ENCODE measurements at places on chromosomes 4 and X.

DNA sequence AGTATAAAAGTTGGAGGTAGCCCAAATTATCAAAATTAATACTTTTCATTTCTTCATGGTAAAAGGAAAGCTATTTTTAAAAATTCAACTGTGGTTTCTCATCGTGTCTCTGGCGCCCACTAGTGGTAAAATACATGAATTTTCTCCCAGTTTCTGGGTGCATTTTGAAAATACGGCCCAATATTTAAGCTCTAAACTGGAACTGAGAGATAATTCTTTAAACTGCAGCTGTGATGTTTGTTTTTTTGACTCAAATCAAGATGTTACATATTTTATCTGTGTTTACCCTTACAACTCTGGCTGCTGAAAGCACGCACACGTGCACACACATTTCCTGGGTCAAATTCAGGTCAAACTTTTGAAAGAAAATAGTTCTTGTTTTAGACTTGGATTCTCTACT is 123.9 kb upstream of the ACSL4 start:
- no peaks in the 10 kb centered on the region for H3K36me3 ChIP-seq
- DNase-seq, result no peak
- no peaks in the 10 kb centered on the region for H3K27me3 ChIP-seq
- H3K4me1 ChIP-seq, result no peaks in the 10 kb centered on the region
- no peak overlapping the region for H3K27ac ChIP-seq

GRCh38 chr4:20570981-20571715 is 129.1 kb upstream of the PACRGL start:
- H3K27ac ChIP-seq, result no peak overlapping the region
- H3K4me3 ChIP-seq, result no peak overlapping the region

- no peak overlapping the region for H3K4me3 ChIP-seq
- H3K27me3 ChIP-seq, result no peaks in the 10 kb centered on the region
- no peaks in the 10 kb centered on the region for H3K4me1 ChIP-seq
- no peak overlapping the region for H3K27ac ChIP-seq
- no peak for DNase-seq
Observed at GRCh38 chr4:128649575-128650205, 159.8 kb upstream of the JADE1 start.

- no peaks in the 10 kb centered on the region for H3K36me3 ChIP-seq
- H3K27ac ChIP-seq, result no peak overlapping the region
Observed at GRCh38 chr4:88356771-88357170, 21.9 kb upstream of the HERC6 start.

GRCh38 chrX:30275498-30275897 is 28.6 kb downstream of the MAGEB1 start:
- H3K27me3 ChIP-seq, result peaks cover 2% of the 10 kb centered on the region
- H3K4me3 ChIP-seq, result no peak overlapping the region
- no peak overlapping the region for H3K27ac ChIP-seq
- H3K36me3 ChIP-seq, result no peaks in the 10 kb centered on the region

GRCh38 chrX:132267392-132267791 is 48.1 kb upstream of the RAP2C start:
- H3K27me3 ChIP-seq, result no peaks in the 10 kb centered on the region
- no peak for DNase-seq
- H3K27ac ChIP-seq, result no peak overlapping the region
- no peaks in the 10 kb centered on the region for H3K4me1 ChIP-seq

DNA sequence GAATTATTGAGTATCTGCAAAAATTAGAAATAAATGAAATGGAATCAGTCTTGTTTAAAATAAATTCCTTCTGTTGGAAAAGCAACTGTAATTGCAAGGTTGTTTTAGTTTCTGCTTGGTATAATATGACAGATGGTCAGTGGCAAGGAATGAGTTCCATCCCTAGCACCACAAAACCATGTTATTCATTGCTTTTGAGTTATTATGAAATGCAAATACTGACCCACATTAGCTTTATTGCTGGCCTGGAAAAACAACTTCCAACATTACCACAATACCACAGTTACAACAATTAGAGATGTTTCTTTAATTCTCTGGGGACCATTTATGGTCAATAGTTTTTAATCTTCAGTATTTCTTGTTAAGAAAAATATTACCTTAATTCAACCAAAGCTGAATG is 194.4 kb downstream of the TMA16 start:
- no peak overlapping the region for H3K27ac ChIP-seq
- no peaks in the 10 kb centered on the region for H3K36me3 ChIP-seq
- H3K4me3 ChIP-seq, result no peak overlapping the region
- no peak for DNase-seq

GRCh38 chr4:105453550-105454205 is 20.2 kb downstream of the PPA2 start:
- H3K4me3 ChIP-seq, result no peak overlapping the region
- no peaks in the 10 kb centered on the region for H3K27me3 ChIP-seq
- H3K4me1 ChIP-seq, result no peaks in the 10 kb centered on the region

- H3K27ac ChIP-seq, result 0 out of 2 replicates have a peak overlapping the region, but pooled peaks have one; percentile 1
- no peaks in the 10 kb centered on the region for H3K36me3 ChIP-seq
- peaks cover 20% of the 10 kb centered on the region for H3K4me1 ChIP-seq
- H3K27me3 ChIP-seq, result no peaks in the 10 kb centered on the region
- H3K4me3 ChIP-seq, result peak overlapping the region; percentile 84
Observed at GRCh38 chr4:26862381-26862915, 1.8 kb downstream of the STIM2 start.

- H3K4me1 ChIP-seq, result no peaks in the 10 kb centered on the region
- H3K27ac ChIP-seq, result no peak overlapping the region
- no peak for DNase-seq
- H3K36me3 ChIP-seq, result no peaks in the 10 kb centered on the region
- H3K4me3 ChIP-seq, result no peak overlapping the region
Observed at GRCh38 chrX:68234171-68234910, 199.0 kb downstream of the OPHN1 start.

- H3K27me3 ChIP-seq, result no peaks in the 10 kb centered on the region
- H3K4me1 ChIP-seq, result no peaks in the 10 kb centered on the region
- no peak overlapping the region for H3K4me3 ChIP-seq
- H3K27ac ChIP-seq, result no peak overlapping the region
Observed at GRCh38 chr4:53886090-53886489, 178.3 kb downstream of the CHIC2 start.

DNA sequence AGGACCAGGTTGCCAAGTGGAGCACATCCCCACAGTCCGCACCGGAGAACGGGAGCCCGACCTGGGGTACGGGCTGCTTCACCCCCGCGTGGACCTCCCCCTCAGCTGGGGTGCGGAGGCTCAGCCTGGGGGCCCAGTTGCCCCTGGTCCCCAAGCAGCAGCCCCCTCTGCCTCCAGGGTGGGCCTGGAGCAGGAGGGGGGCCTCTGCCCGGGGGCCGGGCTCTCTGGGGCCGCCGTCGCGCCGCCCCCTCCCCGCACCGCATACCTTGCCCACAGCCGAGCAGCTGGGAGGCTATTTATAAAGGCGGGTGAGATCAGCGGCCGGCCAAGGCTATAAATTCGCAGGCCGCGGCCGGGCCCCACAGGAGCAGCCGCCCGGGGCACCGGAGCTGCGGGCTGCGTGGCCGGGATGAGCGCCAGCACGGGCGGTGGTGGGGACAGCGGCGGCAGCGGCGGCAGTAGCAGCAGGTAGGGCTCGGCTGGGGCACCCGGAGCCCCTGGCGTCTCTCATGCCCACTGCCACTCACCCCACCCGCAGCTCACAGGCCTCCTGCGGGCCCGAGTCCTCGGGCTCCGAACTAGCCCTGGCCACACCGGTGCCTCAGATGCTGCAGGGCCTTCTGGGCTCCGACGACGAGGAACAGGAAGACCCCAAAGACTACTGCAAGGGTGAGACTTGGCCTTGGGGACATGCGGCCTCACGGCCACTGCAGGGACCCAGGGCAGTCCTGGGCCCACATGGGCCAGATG is at the start of gene SRPK3:
TSS of gene SRPK3 (plus strand) at position 364 of the 750 bp plus-strand sequence. CDS start at position 410, 46 bp downstream.
- H3K36me3 ChIP-seq, result no peaks in the 10 kb centered on the region
- H3K27me3 ChIP-seq, result no peaks in the 10 kb centered on the region
- no peak for DNase-seq
- H3K27ac ChIP-seq, result no peak within 1 kb of the TSS
- no peak within 1 kb of the TSS for H3K4me3 ChIP-seq

DNA sequence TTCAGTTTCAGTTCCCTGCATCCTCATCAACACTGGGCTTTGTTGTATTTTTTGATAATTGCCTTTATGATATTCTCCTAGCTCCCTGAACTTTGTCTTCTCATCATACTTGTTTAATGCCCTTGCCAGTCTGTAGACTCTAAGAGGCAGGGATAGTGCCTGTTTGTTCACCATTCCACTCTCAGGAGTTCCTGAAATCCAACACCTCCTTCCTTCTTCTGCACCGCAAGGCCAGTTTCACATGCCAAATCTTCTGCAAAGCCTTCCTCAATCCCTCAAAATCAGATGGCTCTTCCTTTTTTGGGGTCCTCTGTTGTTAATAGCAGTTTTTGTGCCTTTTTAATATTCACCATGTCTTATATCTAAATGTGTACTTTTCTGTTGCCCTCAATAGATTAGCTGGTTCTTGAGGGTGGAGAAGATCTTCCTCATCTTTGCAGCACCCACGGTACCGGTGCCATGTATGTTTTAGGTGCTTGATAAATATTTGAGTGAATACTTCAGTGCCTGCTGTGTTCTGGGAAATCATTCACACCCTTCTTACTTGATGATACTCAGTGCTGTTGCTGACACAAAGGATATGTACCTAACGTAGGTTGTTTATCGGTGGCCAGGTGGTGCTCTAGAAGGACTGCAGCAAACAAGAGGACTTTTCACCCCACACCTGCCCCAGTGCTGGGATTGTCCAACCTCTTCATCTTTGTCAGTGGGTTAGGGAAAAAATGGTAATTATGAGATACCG is 85.3 kb upstream of the LIMCH1 start:
- no peaks in the 10 kb centered on the region for H3K36me3 ChIP-seq
- no peaks in the 10 kb centered on the region for H3K27me3 ChIP-seq
- H3K27ac ChIP-seq, result no peak overlapping the region
- no peak for DNase-seq

GRCh38 chr4:89563431-89563830 is 255.8 kb upstream of the GPRIN3 start:
- no peaks in the 10 kb centered on the region for H3K36me3 ChIP-seq
- H3K27ac ChIP-seq, result no peak overlapping the region
- no peaks in the 10 kb centered on the region for H3K4me1 ChIP-seq
- no peak for DNase-seq
- H3K27me3 ChIP-seq, result no peaks in the 10 kb centered on the region

DNA sequence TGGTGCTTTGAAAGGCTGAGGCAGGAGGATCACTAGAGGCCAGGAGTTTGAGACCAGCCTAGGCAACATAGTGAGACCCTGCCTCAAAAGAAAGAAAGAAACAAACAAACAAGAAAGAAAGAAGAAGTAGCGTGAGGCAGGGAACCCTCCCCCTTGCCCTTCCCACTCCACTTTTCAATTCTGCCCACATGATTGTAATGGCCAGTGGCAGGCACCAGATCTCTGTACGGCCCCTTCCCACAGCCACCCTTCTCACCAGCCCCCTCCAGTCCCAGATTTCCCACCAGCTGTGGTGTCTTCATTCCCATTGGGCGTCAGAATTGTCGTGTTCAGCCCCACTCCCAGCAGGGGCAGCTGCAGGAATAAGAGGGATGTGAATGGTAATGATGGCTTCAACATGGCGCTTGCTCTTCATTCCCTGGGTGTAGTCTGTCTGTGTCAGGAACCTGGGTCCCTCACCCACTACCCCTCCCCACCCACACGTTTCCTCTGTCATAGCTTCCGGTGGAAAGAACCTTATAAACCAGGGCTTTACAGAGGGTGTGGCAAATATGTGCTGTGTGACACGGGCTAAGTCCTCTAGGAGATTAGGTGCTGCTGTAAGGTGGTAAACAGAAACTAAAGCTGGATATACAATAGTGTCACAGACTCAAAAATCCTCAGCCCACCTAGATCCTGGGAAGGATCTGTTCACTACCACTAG is at the start of gene IL2RG:
TSS of gene IL2RG (minus strand) at position 437 of the 703 bp plus-strand sequence. CDS start at position 399, 38 bp downstream.
- DNase-seq, result peak; percentile 87
- H3K27me3 ChIP-seq, result no peaks in the 10 kb centered on the region
- H3K27ac ChIP-seq, result peak within 1 kb of the TSS; percentile 82
- peaks cover 11% of the 10 kb centered on the region for H3K4me1 ChIP-seq
- no peaks in the 10 kb centered on the region for H3K36me3 ChIP-seq

DNA sequence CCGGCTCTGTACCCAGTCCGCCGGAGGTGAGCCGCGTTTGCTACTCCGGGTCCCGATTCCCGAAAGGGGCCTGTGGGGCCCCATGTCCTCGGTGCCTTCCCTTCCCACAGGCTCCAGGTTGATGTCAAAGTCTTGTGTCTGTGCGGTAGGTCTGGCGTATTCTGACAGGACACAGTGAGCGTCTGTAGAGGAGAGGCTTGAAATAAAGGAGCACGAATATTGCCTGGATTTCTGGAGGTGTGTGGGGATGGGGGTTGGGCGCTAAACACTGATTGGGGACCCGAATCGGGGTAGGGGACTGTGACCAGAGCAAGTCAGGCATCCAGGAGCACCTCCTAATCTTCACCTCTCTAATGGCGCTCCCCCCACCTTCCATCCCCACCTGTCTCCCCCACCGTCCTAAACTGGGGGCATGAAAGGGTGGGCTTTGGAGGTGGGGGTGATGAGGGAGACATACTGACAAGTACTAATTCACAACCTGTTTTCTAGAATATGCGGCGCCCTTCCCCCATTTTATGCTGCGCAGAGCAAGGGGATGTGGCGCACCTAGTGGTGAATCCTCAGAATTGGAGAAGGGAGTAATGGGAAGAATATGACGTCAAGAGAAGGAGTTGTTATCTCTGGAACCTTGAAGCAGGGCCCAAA is 855 bp downstream of the GPRASP2 start:
- no peak overlapping the region for H3K4me3 ChIP-seq
- no peak overlapping the region for H3K27ac ChIP-seq
- no peaks in the 10 kb centered on the region for H3K4me1 ChIP-seq
- no peak for DNase-seq
- no peaks in the 10 kb centered on the region for H3K27me3 ChIP-seq

DNA sequence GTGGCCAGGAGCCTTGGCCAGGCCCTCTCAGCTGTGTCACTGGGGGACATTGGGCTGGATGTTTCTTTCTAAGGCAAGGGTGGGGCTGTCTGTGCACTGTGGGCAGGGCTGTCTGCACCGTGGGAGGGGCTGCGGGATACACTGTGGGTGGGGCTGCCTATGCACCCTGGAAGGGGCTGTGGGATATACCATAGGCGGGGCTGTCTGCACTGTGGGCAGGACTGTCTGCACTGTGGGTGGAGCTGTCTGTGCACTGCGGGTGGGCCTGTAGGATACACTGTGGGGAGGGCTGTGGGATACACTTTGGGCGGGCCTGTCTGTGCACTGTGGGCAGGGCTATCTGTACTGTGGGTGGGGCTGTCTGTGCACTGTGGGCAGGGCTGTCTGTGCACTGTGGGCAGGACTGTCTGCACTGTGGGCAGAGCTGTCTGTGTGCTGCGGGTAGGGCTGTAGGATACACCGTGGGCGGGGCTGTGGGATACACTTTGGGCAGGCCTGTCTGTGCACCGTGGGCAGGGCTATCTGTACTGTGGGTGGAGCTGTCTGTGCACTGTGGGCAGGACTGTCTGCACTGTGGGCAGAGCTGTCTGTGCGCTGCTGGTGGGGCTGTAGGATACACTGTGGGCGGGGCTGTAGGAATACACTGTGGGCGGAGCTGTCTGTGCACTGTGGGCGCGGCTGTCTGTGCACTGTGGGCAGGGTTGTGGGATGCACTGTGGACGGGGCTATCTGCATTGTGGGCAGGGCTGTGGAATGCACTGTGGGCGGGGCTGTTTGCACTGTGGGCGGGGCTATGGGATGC is 31.1 kb downstream of the ACOX3 start:
- no peak for DNase-seq
- no peaks in the 10 kb centered on the region for H3K27me3 ChIP-seq
- no peaks in the 10 kb centered on the region for H3K4me1 ChIP-seq
- H3K27ac ChIP-seq, result no peak overlapping the region
- H3K36me3 ChIP-seq, result peaks cover 16% of the 10 kb centered on the region

GRCh38 chrX:18448416-18448815 is 23.0 kb downstream of the CDKL5 start:
- H3K36me3 ChIP-seq, result no peaks in the 10 kb centered on the region
- no peaks in the 10 kb centered on the region for H3K4me1 ChIP-seq
- H3K27ac ChIP-seq, result no peak overlapping the region
- DNase-seq, result no peak
- H3K4me3 ChIP-seq, result no peak overlapping the region
